ENCODE measurements at places on chromosomes 12 and 14.

GRCh38 chr14:75543253-75543652 lies 21.0 kb downstream of the BATF start:
- DNase-seq = peak; percentile 10

DNA sequence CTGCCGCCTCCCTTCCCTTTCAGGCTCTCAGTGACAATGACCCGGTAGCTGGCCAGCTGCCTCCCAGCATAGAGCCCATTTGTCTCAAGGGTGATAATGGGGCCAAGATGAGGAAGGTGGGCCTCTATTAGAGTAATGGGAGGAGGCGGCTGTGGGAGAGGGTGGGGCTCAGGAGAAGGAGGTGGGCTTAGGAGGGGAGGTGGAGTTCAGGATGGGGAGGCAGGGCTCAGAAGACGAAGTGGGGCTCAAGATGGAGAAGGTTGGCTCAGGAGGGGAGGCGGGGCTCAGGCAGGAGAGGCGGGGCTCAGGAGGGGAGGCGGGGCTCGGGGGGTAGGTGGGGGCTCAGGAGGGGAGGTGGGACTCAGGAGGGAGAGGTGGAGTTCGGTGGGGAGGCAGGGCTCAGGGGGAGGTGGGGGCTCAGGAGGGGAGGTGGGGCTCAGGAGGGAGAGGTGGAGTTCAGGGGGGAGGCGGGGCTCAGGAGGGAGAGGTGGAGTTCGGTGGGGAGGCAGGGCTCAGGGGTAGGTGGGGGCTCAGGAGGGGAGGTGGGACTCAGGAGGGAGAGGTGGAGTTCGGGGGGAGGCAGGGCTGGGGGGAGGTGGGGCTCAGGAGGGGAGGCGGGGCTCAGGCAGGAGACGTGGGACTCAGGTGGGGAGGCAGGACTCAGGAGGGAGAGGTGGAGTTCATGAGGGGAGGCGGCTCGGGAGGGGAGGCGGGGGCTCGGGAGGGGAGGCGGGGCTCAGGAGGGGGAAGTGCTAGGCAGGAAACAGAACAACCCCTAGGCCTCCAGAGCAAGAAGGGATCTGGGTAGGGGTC lies 36.8 kb downstream of the IQSEC3 start:
- DNase-seq = peak; percentile 93

DNA sequence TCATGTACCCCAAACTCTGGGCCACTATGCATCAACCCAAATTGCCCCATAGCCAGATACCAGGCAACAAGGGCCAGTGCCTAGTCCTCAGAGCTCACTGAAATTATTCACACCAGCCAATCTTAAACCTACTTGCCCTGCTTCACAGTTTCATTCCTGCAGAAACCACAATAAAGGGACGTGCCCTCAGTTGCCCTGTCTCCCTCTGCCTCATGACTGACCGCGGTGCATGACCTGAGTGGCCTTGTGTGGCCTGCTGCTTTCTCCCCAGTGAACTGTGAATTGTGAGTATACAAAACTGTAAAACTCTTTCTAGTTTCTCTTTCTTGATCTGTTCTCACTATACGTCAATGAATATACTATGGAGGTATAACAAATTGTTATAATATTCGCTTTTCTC lies 490.9 kb upstream of the MIS18BP1 start:
- no peak for DNase-seq

DNA sequence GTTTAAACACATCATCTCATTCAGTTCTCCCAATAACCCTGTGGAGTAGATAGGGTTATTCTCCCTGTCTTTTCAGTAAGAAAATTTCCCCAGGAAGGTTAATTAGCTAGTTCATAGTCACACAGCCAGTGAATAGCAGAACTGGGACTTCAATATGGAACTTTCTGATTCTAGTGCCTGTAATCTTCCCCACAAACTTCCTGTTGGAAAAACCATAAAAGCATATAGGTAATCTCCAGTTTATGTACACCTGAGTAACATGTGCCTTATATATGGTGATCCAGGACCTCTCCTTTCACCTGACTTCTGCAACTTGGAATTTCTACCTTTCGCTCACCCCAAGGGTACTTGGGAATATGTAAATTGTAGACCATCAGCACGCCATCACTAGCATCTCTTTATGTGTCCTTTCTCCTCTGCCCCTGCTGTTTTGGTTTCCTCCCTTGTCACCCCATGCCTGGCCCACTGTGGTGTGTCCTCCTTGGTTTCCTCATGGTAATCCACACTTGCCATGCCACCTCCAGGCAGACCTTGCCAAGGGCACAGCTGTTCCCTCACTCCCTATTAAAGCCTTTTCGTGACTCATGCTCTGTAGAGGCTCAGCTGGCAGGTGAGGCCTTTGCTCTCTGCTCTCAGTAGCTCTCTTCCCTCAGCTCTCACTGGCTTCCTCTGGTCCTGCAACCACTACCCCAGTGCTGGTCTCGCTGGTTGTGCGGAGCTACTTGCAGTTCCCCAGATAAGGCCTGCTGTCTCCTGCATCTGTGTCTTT lies 16.7 kb downstream of the TBC1D30 start:
- DNase-seq = no peak

GRCh38 chr12:55940065-55940732 lies 9.2 kb downstream of the DGKA start:
- peak; percentile 88 for DNase-seq

GRCh38 chr14:103346286-103346685 lies 12.2 kb downstream of the EIF5 start:
- no peak for DNase-seq

- DNase-seq = no peak
These were observed 39.8 kb downstream of the CATSPERB start for GRCh38 chr14:91692075-91692474.

- peak; percentile 41 for DNase-seq
These were observed 20.2 kb downstream of the P2RX2 start for GRCh38 chr12:132638541-132639408.

- no peak for DNase-seq
These were observed 18.8 kb downstream of the KNTC1 start for GRCh38 chr12:122545855-122546254.

DNA sequence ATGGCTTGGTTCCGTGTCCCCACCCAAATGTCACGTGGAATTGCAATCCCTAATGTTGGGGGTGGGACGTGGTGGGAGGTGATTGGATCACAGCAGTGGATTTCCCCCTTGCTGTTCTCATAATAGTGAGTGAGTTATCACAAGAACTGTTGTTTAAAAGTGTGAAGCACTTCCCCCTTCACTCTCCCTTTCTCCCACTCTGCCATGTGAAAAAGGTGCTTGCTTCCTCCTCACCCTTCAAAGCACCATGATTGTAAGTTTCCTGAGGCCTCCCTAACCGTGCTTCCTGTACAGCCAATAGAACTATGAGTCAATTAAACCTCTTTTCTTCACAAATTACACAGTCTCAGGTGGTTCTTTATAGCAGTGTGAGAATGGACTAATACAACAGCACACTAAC lies 5.3 kb upstream of the CEP128 start:
- no peak for DNase-seq

GRCh38 chr12:61542551-61542950 lies 717.7 kb upstream of the USP15 start:
- DNase-seq = no peak

DNA sequence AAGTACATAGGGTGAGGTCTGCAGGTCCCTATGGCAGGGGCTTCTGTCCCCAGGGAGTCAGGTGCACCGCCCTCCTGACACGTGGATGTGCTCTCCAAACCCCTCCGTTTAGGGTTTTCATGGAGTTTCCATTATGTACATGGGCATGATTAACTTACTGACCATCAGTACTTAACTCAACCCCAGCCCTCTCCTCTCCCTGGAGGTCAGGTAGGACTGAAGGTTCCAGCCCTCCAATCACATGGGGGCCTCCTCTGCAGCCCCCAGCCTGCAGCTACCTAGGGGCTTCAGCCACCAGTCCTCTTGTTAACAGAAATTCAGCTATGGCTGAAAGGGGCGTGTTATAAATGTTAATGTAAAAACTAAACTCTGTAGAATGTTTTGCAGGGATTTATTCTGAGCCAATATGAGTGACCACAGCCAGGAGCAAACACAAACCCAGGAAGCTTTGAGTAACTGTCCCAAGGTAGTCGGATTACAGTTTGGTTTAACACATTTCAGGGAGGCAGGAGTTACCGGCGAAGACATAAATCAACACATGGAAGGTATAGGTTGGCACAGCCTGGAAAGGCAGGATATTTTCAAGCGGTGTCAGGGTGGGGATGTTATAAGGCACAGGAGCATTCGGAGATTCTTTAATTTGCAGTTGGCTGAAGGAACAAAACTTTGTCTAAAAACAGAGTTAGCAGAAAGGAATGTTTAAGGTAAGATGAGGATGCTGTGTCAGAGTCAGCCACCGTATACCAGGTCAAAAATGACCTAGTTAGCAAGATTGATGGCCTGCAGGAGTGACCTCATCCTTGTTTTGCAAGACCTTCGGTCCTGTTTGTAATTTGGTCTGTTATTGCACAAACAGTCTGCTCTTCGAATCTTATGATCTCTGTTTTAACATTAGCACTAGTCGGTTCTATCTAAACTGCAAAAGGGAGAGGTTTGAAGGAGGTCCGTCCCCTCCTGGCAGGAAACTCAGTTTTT lies 75.2 kb downstream of the TNFAIP2 start:
- DNase-seq = no peak

- no peak for DNase-seq
These were observed 13.1 kb upstream of the KLRC1 start for GRCh38 chr12:10466311-10466710.

DNA sequence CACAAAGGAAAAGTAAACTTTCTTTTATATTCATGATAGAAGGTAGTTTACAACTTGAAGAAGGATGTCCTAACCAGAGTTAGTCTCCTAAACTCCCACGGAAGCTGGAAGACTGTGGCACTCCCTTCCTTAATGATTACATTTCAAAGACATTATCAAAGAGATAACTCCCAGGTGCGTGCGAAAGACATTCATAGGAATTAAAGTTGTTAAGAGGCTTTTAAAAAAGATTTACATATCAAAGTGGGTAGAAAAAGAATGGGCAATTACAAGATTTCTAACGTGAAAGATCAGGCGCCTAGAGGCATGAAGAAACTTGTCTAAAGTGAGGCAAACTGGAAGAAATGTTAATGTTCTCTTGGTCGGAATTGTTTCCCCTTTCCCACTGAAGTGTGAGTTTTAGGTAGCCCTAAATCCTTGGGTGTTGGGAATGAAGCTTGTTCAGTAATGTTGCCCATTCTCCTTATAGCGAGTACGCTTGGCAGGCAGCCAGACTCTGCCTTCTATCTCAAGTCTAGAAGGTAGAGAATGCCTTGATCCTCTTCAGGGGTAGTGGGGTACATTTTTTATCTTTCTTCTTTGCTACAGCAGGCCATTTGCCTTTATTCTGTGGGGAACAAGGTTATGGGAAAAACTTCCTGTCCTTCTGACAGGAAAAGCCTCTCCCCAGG lies 642.0 kb downstream of the SLC6A15 start:
- no peak for DNase-seq

DNA sequence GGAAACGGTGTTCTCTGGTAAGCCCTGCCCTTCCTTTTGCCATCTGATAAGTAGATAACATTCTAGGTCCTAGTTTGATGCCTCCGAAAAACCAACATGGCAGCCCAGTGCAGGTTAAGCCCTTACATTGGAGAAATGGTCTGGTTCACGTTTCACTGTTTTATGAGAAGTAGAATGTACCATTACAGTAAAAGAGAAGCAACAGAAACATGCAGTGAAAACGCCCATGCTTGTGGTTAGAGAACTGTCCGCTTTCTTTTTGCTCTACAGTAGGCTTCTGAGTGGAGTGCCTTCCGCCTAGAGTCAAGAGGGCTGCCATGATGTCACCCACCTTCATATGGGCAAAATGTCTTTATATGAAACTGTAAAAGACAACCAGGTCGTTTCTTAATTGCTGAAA lies 190.4 kb upstream of the BCL2L14 start:
- DNase-seq = no peak

- DNase-seq = no peak
These were observed 16.2 kb downstream of the PSMC1 start for GRCh38 chr14:90272523-90272922.

- no peak for DNase-seq
These were observed 982.0 kb upstream of the TMEM132C start for GRCh38 chr12:127284870-127285431.

DNA sequence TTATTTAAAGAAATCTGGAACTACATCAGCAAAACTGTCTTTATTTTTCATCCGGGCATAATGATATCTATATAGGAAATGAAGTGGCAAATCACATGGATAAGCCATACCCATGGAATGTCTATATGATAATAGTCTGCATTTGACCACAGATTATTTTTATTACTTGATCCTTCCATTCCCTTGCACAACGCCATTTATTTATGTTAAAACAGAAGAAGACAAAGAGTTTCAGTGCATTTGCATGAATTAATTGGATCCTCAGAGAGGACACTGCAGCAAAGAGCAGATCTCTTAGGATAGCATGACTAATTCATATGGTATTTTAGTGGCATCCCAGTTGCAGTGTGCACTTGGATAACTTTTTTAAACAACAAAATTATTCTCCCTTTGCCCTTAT lies 345.0 kb downstream of the CCDC91 start:
- DNase-seq = no peak

DNA sequence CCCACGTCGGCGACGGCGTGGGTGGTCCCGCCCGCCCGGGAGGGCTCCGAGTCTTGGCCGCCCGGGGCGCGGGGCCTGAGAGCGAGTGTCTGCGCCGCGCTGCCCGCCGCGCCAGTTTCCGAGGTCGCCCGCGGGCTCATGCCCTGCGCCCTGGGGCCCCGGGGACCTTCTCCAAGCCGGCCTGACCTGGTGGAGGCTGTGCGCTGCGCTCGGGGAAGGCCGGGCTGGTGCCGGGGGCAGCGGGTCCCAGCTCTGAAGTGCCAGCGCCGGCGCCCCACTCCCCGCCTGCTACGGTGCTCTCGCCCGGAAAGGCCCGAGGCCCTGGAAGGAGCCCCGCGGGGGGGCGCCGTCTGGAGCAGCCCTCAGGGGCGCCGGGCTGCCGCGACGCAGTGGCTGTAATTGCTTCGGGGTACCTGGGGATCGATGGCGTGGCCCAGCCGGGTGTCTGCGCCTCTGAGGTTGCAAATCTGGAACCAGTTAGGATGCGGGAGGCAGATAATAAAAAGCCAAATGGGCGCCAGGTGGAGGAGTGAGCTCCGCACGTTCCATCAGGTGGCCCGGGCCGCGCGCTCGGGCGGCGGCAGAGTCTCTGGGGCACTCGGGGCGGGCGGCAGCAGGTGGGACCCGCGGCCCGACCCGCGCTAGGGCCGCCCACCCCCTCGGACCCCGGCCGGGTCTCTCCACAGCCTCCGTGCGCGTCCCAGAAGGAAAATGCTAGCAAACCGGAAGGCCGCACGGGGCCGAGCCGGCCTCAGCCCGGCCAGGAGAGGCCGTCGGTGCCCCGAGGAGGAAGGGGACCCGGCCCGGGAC lies 102.3 kb upstream of the DIO3 start:
- DNase-seq = no peak

- DNase-seq = no peak
These were observed 119.8 kb upstream of the SFSWAP start for GRCh38 chr12:131591136-131591535.

GRCh38 chr14:47541662-47542061 lies 133.7 kb downstream of the MDGA2 start:
- DNase-seq = no peak

DNA sequence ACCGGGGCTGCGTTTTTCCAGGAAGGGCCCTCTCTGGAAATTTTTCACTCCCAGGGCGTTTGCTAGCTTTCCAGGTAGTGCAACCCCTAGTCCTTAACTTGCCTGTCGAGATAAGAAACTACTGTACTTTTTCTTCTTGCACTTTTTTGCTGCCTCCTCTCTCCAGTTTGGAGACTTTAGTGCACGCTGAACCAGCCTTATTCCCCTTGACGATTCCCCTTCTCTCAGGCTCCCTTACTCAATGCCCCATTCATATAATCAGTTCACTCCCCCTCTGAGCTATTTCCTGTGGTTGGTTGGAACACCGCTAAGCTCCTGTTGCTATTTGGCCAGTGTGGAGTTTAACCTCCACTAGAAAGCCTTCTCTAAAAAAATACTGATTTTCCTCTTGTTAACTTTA lies 682 bp downstream of the CREBL2 start:
- peak; percentile 2 for DNase-seq

- no peak for DNase-seq
These were observed 44.3 kb downstream of the KRT80 start for GRCh38 chr12:52147367-52147963.

Data from OCI-LY7 (cell line).